ENCODE measurements at places on chromosomes 13 and 19. TPM values are rescaled to one million over a fixed set of nuclear protein-coding genes. Genes with fewer than 3 reads are reported as not detected.

ZNF429 gene
- total RNA-seq, result 55.7 TPM

ZNF682 gene
- 3.0 TPM for total RNA-seq

MICOS13 gene
- 14.5 TPM for total RNA-seq

GRCh38 chr13:52169839-52170238, 10.4 kb upstream of the NEK3 start:
- DNase-seq, result no peak

GRCh38 chr13:68099631-68100030, 869.5 kb upstream of the PCDH9 start:
- no peak for DNase-seq

Measured in body of pancreas (tissue), 4 donors.